ENCODE measurements at places on chromosomes 3 and 15. TPM values are rescaled to one million over a fixed set of nuclear protein-coding genes. Genes with fewer than 3 reads are reported as not detected.

GRCh38 chr3:145673838-145674237, 487.1 kb downstream of the PLOD2 start:
- no peaks in the 10 kb centered on the region for H3K4me1 ChIP-seq
- no peak for DNase-seq
- no peak overlapping the region for H3K4me3 ChIP-seq
- no peak overlapping the region for H3K27ac ChIP-seq
- H3K36me3 ChIP-seq: no peaks in the 10 kb centered on the region

The CPNE4 gene
- 0.09 TPM for total RNA-seq

The ACTRT3 gene
- total RNA-seq: 3.4 TPM

The TEX55 gene
- total RNA-seq: not detected

- H3K4me3 ChIP-seq: no peak overlapping the region
- no peaks in the 10 kb centered on the region for H3K36me3 ChIP-seq
- no peak for DNase-seq
- H3K4me1 ChIP-seq: no peaks in the 10 kb centered on the region
- no peak overlapping the region for H3K27ac ChIP-seq
- no peaks in the 10 kb centered on the region for H3K27me3 ChIP-seq
Observed at GRCh38 chr3:126152901-126153694, 27.3 kb downstream of the ALDH1L1 start.

DNA sequence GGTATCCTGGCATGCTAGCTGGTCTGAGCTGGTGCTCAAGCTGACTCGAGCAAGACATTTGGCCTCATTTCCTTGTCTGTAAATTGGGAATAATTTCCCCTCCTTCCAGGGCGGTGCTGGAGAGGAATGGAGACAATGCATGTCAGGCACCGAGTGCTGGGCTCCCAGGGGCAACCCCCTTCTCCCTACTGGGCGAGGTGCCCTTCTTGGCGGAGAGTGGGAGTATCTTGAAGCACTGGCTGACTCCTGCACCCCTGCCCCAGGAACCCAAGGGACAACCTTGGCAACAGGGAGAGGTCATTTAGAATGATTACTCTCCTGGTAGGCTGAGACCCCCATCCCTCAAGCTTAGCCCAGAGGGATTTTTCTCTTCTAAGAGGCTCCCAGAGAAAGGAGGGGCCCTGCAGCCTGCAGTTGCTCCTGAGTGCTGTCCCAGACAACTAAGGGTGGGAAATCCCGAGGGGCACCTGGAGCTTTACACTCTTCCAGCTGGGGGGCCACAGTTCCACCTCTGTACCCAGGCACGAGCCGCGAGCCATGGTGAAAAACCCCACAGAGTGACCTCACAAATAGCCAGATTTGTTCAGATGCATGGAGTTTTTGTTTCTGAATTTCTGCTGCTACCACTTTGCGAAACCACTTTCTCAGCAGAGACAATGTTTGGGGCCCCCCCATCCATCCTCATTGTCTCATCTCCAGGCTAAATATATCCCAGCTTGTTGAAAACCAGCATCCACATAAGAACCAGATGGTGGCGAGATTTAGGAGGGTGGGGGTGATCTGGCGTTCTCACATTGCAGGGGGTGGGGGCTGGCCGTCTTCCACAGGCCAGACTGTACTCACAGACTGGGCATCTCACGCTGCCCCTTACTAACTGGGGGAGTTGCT, 44.8 kb downstream of the ABTB1 start:
- no peak overlapping the region for H3K4me3 ChIP-seq
- peaks cover 50% of the 10 kb centered on the region for H3K4me1 ChIP-seq
- peaks cover 17% of the 10 kb centered on the region for H3K36me3 ChIP-seq
- DNase-seq: peak; percentile 50
- no peaks in the 10 kb centered on the region for H3K27me3 ChIP-seq

GRCh38 chr3:123586131-123586530, 1.3 kb upstream of the HACD2 start:
- peaks cover 3% of the 10 kb centered on the region for H3K36me3 ChIP-seq
- H3K4me3 ChIP-seq: peak overlapping the region; percentile 96
- H3K27ac ChIP-seq: peak overlapping the region; percentile 99
- peaks cover 10% of the 10 kb centered on the region for H3K4me1 ChIP-seq
- peak; percentile 41 for DNase-seq

DNA sequence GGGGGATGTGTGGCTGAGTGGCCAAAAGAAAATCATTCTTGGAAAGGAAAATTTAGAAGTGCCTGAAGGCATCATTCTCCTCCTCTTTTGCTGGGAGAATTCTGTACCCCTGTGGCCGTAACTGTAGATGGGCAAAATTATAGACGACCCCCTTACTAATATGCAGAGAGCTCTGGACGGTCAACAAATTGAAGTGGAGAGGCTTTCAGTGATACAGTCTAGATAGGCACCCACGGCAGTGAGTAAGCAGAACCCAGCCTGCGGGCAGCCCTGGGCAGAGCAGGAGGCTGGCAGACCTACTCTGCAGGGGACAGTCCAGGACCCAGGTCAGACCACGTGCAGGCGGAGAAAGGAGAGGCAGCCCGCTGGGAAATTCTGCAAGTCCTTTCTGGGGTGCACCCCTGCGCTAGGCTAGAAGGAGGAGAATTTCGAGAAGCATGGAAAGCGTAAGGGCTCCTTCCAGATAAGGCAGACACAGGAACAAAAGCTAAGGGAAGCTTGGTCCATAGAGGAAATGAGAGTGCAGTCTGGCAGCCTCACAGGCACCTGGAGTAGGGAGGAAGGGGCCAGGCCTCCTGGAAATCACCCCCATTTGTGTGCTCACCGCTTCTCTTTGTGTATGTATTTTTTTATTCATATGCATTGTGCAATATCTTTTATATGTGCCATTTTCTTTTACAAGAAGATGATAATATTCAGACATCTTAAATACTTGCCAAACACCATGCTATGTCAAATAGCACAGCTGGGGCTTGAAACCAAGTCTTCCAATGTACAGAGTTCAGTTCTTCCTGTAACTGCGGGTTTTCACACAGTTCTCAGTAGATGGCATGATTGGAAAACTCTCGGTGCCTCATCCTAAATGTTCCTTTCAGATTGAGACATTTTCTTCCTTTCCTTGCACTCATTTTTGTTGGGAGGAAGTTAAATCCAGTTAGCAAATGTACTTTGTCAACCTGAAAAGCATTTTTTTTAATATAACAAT, 40.2 kb downstream of the LRRK1 start:
- no peaks in the 10 kb centered on the region for H3K27me3 ChIP-seq
- H3K4me3 ChIP-seq: no peak overlapping the region
- H3K36me3 ChIP-seq: no peaks in the 10 kb centered on the region
- DNase-seq: peak; percentile 39
- no peak overlapping the region for H3K27ac ChIP-seq

The MINAR1 gene
- 2.8 TPM for total RNA-seq
